ENCODE measurements at places on chromosomes 7 and 10.

DNA sequence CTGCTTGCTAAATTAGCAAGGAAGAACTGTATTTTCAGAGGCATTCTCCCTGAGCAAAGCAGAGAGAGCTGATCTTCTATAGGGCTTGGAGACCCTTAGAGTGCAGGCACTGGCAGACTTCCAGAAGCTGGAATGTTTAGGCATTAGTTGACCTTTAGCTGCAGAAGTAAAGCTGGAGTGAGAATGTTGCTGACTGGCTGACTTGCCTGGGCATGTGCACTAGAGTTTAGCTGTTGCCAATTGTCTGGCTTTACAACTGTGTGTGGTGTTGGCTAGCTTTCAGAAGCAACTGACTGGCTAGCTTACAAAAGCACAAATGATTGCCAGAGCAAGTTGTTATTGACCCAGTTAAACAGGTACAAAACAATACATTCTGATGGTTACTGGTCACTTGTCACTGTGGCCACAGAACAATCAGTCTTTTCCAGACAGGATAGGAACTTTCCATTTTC lies 25.1 kb downstream of the FAM13C start:
- DNase-seq = peak; percentile 21

DNA sequence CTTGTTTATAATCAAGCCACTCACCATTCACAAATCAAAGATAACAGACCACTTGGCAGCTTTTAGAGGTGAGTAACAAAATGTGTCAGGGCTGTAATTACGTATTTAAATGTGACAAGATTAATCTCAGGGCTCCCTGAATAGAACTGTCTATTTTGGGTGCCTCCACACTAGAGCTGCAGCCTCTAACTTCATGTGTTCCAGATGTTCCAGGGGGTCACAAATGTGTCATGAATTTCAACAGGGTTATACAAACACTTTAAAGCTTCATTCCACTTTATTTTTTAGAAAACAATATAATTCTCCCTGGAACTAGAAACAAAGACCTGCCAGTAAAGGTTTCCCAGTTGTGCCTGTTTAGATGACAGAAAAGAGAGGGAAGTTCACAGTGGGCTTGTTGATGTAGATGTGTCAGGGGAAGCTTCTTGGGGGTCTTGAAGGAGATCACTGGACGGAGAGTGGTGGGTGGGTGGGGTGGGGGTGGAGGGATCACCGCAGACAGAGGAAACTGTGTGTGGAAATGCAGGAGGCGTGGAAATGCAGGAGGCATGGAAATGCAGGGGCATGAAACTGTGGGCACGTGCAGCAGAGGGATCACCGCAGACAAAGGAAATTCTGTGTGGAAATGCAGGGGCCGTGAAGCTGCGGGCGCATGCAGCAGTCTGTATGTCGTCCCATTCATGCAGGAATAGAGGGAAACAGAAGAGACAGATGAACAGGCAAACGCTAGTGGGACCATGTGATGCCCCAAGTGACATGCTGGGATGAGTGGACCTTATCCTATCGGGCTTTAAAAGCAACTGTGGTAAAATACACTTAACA lies 42.0 kb upstream of the TRIL start:
- no peak for DNase-seq

GRCh38 chr10:110129490-110129889 lies 77.9 kb upstream of the MXI1 start:
- DNase-seq = no peak

DNA sequence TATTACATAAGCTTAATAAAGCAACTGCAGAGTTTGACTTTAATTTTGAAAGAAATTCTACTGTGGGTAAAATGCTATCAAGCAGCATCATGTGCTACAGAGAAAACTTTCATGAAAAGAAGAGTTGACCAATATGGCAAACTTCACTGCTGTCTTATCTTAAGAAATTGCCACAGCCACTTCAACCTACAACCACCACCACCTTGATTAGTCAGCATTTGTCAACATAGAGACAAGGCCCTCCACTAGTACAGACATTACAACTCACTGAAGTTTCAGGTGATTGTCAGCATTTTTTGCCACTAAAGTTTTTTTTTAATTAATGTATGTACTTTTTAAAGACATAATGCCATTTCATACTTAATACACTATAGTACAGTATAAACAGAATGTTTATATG lies 350.3 kb downstream of the HPSE2 start:
- DNase-seq = no peak
